ENCODE measurements at places on chromosomes 7 and 10.

GRCh38 chr10:121926671-121927317 lies 1.0 kb downstream of the ATE1 start:
- no peak for DNase-seq

DNA sequence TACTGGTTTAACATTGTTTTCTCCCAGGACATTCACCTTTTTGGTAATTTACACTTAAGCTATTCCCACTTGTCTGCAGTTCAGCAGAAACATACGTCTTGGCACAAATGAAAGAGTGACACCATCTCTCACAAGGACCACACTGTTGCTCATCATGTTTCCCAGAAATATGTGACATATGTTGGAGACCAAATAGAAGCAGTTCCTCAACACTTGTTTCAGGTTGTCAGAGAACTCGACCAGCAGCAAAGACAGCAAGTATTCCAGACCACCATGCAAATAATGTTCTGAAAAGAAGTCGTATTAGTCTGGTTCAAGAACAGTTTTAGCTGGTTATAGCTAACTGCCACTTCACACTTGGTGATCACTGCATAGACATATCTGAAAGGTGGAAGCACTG lies 81.3 kb upstream of the KLF6 start:
- DNase-seq = no peak

DNA sequence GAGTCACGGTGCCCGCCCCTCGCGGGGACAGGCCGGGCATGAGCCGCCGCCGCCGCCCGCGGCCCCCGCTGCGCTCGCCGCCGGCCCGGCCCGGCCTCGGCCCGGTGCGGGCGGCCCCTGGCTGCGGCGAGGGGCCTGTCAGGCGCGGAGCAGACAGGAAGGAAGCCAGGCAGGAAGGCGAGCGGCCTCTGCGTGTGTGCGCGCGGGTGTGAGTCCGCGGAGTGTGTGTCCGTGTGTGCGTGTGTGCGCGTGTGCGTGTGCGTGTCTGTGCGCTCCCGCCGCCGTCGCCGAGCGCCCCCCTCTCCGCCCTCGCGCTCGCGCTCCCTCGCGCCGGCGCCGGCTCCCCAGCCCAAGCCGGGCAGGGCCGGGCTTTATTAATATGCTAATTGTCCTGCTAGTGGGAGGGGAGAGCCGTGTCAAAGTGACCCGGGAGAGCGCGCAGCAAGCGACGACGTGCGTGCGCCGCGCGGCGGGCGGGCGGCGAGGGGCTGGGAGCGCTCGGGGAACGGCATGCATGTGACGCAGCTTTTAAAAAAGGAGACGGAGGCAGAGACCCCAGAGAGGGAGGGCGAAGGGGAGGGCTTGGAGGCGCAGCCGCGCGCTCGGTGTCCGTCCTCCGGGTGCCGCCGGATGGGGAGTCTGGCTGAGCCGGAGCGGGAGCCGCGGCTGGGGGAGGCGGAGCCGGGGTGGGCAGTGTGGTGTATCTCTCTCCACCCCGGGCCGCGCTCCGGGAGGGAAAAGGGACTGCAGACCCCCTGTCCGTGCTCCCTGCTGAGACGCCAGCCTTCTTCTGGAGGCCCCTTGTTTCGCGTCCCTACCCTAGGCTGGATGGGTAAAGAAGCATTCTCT lies at the start of gene LDB1:
TSS of gene LDB1 (minus strand) at position 227 of the 849 bp plus-strand sequence. CDS start 258 bp downstream, outside the sequence.
- DNase-seq = no peak

DNA sequence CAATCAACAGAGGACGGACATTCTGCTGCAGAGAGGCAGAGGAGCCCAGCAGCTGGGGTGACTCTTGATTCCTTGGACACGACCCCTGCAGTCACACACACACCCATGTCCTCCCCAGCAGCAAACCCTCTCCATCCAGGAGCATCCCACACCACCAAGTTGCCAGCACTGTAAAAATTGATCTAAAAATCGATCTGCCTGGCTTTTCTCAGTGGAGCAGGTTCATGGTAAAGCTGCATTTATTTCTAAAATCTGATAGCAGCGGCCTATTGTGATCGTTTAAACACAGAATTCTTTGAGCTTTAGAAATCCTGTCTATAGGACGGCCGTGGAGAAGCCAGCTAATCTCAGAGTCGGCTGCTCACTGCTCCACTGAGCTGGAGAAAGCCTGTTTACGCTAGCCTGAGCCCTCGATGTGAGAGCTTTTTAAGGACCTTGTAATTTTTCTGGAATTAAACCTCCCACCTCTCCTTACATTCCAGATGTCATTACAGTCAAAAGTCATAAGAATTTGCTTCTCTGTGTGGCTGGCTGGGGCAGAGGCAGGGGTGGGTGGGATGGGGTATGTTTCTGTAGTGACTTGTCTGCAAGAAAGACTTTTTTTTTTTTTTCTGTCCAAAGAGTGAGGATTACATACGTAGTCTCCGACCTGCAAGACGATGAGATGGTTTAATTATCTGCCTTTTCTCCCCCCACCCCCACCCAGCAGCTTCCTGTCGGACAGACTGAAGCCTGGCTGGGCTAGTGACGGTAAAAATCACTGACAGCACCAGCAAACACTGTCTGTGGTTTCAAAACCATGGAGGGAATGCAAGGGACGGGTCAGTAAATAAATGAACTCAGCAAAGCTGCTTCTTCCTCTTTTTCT lies 31.6 kb downstream of the TRIM8 start:
- DNase-seq = peak; percentile 34

GRCh38 chr7:45568536-45569289 lies 5.5 kb upstream of the ADCY1 start:
- DNase-seq = no peak

- no peak for DNase-seq
Measured at GRCh38 chr7:98126311-98127142, 19.9 kb downstream of the LMTK2 start.

- no peak for DNase-seq
Measured at GRCh38 chr10:1613511-1613910, 123.8 kb downstream of the ADARB2 start.

GRCh38 chr7:137354396-137354795 lies 10.9 kb upstream of the PTN start:
- DNase-seq = no peak

DNA sequence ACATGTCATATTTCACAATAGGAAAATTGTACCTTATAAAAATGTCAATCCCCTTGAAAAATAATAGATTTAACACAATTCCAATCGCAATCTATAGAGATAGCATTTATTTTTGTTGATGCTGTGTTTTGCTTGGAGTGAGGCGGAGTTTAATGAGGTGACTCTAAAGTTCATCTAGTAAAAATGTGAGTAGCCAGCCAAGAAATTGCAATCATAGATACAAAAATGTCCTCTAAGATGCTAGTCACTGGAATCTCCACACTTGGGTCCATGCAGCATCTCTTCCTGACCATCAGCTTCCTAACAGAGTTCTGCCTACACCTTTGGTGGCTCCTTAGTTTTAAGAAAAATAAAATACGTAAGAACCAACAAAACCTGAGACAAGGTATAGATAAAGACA lies 44.9 kb downstream of the GLI3 start:
- DNase-seq = no peak

GRCh38 chr10:87861566-87861952 lies 1.8 kb downstream of the KLLN start:
- DNase-seq = peak; percentile 76

DNA sequence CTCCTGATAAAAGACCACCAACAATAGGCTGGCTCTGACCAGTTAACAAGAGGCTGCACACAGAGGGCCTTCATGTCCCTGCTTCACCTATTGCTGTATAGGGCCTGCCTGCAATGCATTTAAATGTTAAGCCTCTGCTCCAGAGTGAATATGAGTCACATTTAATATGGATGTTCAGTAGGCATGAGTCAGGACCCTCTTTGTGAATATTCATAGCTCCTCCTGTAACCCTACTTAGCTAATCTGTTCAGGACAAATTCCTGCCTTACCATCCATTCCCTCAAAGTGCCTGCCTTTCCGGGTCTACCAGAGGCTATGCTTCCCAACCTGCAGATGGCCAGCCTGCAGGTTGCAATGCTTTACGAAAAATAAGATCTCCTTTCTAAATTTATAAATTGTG lies 32.5 kb downstream of the ARHGAP22 start:
- DNase-seq = no peak

DNA sequence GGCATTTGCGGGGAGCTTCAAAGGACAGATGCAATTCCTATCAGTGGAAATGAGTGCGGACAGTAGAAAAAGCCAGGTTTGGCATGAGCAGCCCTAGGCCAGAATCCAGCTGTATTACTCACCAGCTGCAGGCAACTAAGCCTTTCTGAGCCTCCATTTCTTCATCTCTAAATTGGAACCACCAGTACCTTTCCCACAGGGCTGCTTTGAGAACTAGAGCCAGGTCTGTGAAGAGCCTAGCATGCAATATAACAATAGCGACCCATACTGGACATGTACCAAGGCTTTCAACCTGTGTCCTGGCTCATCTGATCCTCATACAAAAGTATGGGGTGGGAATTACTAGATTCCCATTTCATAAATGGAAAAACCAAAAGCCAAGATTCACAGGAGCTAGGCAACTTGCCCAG lies 101.0 kb downstream of the GSAP start:
- no peak for DNase-seq

- DNase-seq = no peak
Measured at GRCh38 chr10:82477776-82478175, 602.8 kb downstream of the NRG3 start.

- DNase-seq = no peak
Measured at GRCh38 chr10:116730464-116731260, 11.7 kb downstream of the HSPA12A start.

- DNase-seq = no peak
Measured at GRCh38 chr7:87202705-87203104, 16.8 kb downstream of the TMEM243 start.

DNA sequence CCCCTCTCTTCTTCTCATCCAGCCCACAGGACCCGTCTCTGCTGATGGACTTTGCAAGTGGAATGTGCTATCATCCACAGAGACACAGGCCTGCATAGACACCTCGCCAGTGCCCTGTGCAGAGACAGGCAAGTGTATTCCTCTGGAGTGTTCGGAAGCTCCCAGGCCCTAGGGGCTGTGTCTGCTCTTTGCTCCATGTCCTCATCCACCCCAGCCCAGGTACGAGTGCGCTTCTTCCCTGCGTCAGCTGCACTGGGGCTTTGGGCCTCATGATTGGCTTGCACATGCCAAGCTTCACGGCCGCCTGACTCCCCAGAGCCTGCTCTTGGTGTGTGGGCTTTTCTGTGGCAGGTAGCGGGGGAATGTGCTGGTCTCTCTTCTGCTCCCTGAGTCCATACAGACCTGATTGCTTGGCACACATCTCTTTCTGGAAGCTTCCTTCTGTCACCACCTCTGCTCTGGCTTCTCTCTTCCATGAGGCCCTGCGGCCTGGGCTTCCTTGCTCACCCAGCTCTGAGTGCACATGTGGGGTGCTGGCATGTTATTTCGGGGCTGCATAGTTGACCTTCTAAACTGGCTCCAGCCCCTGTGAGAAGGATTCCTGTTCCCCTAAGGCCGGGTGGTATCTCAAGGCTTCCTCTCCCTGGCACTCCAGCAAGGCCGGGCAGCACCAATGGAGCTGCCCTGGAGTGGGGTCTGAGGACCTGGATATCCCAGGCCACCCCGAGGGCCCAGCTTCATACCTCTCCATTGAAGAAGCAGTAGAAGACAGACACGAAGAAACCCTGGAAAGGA lies 27.8 kb downstream of the CRHR2 start:
- DNase-seq = no peak

GRCh38 chr7:21367081-21367480 lies 60.8 kb upstream of the SP4 start:
- peak; percentile 12 for DNase-seq

DNA sequence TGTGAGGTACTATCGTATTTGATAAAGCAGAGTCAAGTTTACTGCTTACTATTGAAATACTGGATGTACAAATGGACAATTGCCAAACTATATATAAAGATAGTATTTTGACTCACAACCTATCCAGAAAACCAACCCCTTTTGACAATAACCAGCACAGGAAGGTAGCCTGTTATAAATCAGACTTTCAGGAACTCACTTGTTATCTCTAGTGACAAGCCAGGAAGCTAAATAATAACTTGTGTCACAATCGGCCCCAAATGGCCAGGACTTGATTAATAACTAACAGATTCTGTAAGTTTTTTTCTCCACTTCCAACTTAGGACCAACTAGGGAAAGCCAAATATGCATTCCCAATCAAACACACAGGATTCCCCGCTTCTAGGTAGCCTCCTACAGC lies 38.8 kb upstream of the SLC35G1 start:
- DNase-seq = no peak

DNA sequence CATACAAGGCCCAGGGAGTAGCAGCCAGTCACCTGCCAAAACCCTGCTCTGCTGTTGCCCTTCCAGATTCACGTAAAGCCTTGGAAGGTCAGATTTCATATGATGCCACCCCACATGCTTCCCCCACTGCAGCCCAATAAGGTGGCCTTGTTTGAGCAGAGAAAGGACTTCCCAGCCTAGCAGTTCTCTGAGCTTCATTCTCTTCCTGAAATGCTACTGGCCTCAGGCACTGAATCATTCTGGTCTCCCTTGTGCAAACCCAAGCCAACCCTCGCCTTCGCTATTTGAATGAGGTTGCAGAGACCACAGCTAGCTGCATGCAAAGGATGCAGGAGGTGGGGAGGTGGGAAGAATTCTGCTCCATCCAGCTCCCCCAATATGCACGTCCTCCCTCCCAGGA lies 60.3 kb upstream of the PLXNA4 start:
- no peak for DNase-seq

DNA sequence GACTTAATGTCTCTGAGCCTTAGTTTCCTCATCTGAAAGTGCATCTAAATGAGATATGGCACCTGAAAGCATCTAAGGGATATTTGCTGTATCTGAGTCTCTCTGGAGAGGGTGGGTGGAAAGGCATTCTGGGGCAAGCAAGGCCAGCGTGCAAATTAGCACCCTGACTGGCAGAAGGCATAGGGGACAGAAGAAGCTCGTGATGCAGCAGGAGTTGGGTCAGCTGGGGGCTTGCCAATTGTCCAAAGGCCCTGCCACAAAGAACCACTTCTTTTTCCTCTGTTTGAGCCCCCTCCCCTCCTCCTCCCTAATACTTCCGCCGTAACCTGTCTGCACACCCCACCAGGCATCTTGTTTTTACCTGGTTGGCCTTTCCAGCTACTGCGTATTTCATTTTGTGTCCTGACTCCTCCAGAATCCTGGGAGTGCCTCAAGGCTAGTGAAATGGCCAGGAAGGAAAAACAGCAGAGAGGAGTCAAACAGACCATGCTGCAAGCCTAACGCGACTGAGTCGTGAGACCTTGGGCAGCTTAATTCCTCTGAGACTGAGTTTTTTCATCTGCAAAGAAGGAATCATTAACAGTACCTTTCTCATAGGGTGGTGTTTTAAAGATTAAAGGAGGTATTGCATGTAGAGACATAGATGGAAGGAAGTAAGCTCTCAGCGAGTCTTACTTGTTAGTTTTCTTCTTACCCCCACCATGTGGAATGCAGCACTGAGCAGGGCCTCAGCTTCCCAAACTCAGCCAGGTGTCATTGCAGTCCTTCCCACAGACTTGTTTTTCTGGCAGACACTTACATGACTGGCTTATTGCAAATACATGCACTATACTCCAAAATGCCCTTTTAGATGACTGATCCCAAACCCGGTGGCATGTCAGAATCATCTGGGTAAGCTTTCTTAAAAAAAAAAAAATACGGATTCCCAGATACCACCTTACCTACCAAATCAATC lies 49.1 kb upstream of the MXI1 start:
- DNase-seq = no peak

Measured in epithelial cell of prostate (primary cell).